ENCODE measurements at places on chromosomes 6 and 20. TPM values are rescaled to one million over a fixed set of nuclear protein-coding genes. Genes with fewer than 3 reads are reported as not detected.

The EMILIN3 gene
- 0.77 TPM for total RNA-seq

The PRDM13 gene
- total RNA-seq = not detected

The OPRL1 gene
- 0.51 TPM for total RNA-seq

The TFAP2D gene
- not detected for total RNA-seq

The PCIF1 gene
- 71.0 TPM for total RNA-seq

The SLC32A1 gene
- total RNA-seq = not detected

The CAP2 gene
- 11.8 TPM for total RNA-seq

GRCh38 chr20:36644706-36645095, 1.3 kb downstream of the SLA2 start:
- no peak overlapping the region for H3K27ac ChIP-seq
- no peak for DNase-seq
- H3K4me3 ChIP-seq = no peak overlapping the region
- H3K4me1 ChIP-seq = no peaks in the 10 kb centered on the region

GRCh38 chr6:28351493-28351925, 1.8 kb downstream of the ZKSCAN3 start:
- no peak overlapping the region for H3K4me3 ChIP-seq
- no peaks in the 10 kb centered on the region for H3K36me3 ChIP-seq
- no peak for DNase-seq
- no peaks in the 10 kb centered on the region for H3K4me1 ChIP-seq
- H3K27me3 ChIP-seq = no peaks in the 10 kb centered on the region

DNA sequence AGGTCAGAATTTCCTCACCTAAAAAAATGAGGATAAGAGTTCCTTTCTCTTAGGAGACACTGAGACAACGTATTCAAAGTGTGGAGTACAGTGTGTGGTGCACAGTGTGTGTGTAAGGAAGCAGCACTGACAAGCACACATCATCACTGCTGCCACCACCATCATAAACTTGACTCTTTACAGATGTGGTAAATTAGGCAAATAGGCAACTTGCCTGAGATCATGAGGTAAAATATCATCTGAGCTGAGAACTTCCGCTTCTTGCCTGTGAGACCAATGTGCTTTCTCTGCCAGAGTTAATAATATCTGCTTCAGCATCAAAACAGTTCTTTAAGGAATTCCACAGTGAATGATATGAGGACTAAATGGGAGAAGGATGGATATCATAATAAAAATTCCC, 52.7 kb downstream of the LYRM4 start:
- H3K4me3 ChIP-seq = no peak overlapping the region
- DNase-seq = peak; percentile 26
- H3K36me3 ChIP-seq = no peaks in the 10 kb centered on the region

GRCh38 chr20:17612992-17613327, 43.1 kb downstream of the DSTN start:
- H3K36me3 ChIP-seq = no peaks in the 10 kb centered on the region
- H3K27me3 ChIP-seq = no peaks in the 10 kb centered on the region
- DNase-seq = no peak
- H3K4me1 ChIP-seq = peaks cover 30% of the 10 kb centered on the region
- peak overlapping the region; percentile 67 for H3K27ac ChIP-seq

- no peak overlapping the region for H3K4me3 ChIP-seq
- no peak overlapping the region for H3K27ac ChIP-seq
- no peak for DNase-seq
- no peaks in the 10 kb centered on the region for H3K4me1 ChIP-seq
- no peaks in the 10 kb centered on the region for H3K27me3 ChIP-seq
Observed at GRCh38 chr6:43836507-43837240, 66.7 kb downstream of the VEGFA start.

- no peaks in the 10 kb centered on the region for H3K27me3 ChIP-seq
- H3K36me3 ChIP-seq = no peaks in the 10 kb centered on the region
- no peak overlapping the region for H3K4me3 ChIP-seq
- DNase-seq = no peak
- H3K4me1 ChIP-seq = no peaks in the 10 kb centered on the region
Observed at GRCh38 chr20:35830264-35830663, 58.4 kb downstream of the PHF20 start.

DNA sequence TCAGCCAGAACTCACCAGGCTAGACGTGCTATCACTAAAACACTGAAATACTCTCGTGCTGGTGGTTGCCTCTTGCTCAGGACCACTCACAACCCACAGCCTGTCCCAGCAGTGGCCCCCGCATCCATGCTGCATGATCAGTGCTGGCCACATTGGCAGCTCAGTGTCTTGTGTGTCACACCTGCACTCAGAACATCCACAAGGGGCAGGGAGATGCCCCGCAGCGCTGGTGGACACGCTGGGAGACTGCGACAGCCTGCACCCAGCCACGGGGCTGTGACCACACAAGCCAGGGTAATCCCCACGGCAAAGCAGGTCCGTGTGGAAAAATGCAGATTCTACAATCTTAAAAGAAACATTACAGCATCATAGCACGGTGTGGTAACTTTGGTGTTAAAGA, 23.9 kb upstream of the APMAP start:
- no peak overlapping the region for H3K4me3 ChIP-seq
- H3K4me1 ChIP-seq = no peaks in the 10 kb centered on the region
- no peaks in the 10 kb centered on the region for H3K36me3 ChIP-seq
- no peak for DNase-seq
- H3K27ac ChIP-seq = no peak overlapping the region
- H3K27me3 ChIP-seq = no peaks in the 10 kb centered on the region

GRCh38 chr6:165052561-165053480, 256.6 kb downstream of the C6orf118 start:
- H3K4me1 ChIP-seq = no peaks in the 10 kb centered on the region
- no peak overlapping the region for H3K4me3 ChIP-seq
- H3K27me3 ChIP-seq = no peaks in the 10 kb centered on the region
- DNase-seq = no peak
- H3K27ac ChIP-seq = no peak overlapping the region
- H3K36me3 ChIP-seq = no peaks in the 10 kb centered on the region

- no peaks in the 10 kb centered on the region for H3K27me3 ChIP-seq
- H3K27ac ChIP-seq = no peak overlapping the region
- DNase-seq = no peak
Observed at GRCh38 chr6:40379811-40380210, 207.4 kb downstream of the LRFN2 start.

DNA sequence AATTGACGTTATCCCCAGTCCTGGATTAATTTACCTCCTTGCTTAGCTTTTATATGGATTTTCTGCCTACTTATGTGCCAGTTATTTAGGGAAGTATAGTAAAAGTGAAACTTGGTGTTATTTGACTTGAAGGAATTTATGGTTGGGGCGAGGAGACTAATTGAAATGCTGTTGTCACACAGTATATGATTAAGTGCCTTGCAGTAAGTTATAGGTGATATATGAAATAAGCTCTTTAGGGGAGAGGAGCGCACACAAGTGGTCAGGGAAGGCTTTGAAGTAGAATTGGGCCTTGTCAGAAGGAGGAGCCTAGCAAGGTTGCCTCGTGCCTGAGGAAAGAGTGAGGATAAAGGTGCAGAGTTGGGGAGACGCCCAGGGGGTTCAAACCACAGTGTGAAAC, 20.5 kb downstream of the NCOA7 start:
- H3K4me3 ChIP-seq = no peak overlapping the region
- no peaks in the 10 kb centered on the region for H3K36me3 ChIP-seq
- peak overlapping the region; percentile 72 for H3K27ac ChIP-seq
- H3K27me3 ChIP-seq = no peaks in the 10 kb centered on the region

- no peaks in the 10 kb centered on the region for H3K36me3 ChIP-seq
- no peaks in the 10 kb centered on the region for H3K27me3 ChIP-seq
- H3K4me1 ChIP-seq = no peaks in the 10 kb centered on the region
- H3K4me3 ChIP-seq = no peak overlapping the region
- H3K27ac ChIP-seq = no peak overlapping the region
Observed at GRCh38 chr6:3294921-3295871, 36.4 kb downstream of the PSMG4 start.

DNA sequence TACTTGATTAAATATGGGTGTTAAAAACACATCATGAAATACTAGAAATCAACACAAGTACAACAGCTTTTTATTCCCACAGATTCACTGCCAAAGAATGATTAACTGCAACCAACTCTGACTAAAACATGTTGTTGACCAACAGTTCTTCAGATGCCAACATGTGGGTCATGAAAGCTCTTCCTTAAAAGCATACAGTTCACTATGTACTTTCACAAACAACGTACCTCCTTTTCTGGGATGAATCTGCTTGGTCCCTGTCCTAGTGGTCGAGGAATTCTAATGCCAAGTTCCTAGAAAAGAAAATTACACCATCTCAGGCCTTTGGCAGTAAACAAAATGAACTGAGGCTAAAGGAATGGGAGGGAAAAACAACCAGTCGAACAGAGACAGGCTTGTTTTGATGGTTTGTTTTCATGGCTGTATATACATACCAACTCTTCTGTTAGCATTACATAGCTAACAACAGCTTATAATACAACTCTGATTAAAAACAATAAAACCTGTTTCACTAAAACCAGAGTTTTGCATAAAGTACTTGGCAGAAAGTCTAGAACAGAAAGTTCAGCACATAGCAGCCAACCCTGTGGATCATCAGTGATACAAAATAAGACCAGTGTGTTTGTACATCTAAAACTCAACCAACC, 92.5 kb downstream of the SESN1 start:
- H3K4me3 ChIP-seq = no peak overlapping the region
- no peaks in the 10 kb centered on the region for H3K27me3 ChIP-seq
- H3K4me1 ChIP-seq = no peaks in the 10 kb centered on the region
- peak overlapping the region; percentile 96 for H3K27ac ChIP-seq

DNA sequence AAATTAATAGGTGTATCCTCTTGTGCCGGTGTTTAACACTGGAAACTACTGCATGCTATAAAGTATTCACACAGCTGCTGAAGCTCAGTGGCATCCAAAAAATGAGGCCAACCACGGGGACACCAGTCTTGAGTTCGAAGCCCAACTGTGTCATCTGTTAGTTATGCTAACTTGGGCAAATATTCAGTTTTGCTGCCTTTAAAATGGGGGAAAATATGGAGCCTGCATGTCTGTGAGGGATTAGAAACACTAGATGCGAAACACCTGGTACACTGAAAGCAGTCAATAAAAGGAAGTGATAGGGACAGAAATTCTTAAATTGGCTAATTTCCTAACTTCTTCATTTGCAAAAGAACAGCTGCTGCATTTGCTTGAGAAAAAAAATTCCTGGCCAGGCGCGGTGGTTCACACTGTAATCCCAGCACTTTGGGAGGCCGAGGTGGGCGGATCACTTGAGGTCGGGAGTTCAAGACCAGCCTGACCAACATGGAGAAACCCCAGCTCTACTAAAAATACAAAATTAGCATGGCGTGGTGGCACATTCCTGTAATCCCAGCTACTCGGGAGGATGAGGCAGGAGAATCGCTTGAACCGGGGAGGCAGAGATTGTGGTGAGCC, 36.6 kb upstream of the MLIP start:
- H3K27me3 ChIP-seq = no peaks in the 10 kb centered on the region
- no peak overlapping the region for H3K4me3 ChIP-seq
- H3K36me3 ChIP-seq = no peaks in the 10 kb centered on the region
- no peak for DNase-seq
- H3K27ac ChIP-seq = no peak overlapping the region

- no peak overlapping the region for H3K27ac ChIP-seq
- DNase-seq = no peak
Observed at GRCh38 chr6:40728643-40729042, 141.5 kb upstream of the LRFN2 start.

DNA sequence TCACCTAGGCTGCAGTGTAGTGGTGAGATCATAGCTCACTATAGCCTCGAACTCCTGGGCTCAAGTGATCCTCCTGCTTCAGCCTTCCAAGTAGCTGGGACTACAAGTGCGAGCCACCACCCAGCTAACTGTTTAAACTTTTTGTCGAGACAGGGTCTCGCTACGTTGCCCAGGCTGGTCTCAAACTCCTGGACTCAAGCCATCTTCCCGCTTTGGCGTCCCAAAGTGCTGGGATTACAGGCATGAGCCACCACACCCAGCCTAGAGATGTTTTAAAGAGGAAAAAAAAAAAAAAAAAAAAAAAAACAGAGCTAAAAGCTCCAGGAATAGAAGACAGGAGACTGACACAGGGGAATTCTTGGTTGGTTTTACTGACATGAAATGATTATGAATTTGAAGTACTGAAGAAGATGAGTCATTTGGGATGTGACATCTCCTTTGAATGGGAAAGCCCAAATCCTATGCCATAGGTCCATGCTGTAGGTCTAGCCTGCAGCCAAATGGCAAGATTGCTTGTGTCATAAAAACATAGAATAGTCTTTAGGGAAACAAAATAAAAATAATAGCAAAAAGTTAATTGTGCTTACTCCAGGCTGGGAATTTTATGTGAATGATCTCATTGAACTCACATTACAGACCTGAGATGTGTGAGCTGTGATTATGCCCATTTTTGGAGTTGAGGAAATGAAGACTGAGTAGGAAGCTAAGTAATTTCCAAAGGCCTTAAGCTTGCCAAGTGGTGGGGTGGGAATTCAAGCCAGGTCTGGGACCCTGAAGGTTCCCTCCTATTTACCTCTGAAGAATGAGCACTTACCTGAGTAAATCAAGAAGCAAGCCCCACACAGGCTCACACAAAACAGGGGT, 24.3 kb upstream of the NHSL1 start:
- no peaks in the 10 kb centered on the region for H3K4me1 ChIP-seq
- no peak for DNase-seq
- H3K4me3 ChIP-seq = no peak overlapping the region
- no peaks in the 10 kb centered on the region for H3K27me3 ChIP-seq
- no peaks in the 10 kb centered on the region for H3K36me3 ChIP-seq
- H3K27ac ChIP-seq = no peak overlapping the region

DNA sequence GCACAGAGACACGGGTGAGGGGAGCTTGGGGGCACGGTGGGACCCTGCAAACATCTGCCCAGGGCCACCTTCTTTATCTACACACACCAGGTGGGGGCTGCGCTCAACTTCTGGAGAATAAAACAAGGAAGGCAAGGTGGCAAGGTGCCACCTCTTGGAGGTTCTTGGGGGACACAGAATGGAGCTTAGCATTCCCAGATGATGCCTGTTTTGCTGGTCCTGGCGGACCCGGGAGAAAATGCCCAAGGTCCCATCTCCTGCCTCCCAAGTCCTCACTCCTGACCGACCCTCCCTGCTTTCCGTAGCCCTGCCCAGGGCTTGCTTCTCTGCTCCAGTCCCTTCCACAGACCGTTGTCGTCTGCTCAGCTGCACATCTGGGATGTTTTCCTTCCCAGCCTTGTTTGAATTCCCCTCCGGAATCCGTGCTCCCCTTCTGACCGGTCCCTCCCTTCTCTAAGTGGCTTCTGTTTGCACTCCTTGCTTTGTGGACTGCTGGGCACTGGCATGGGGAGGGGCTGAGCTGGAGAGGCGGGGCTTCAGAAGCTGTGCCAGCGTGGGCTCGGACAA, 13.1 kb downstream of the ITPR3 start:
- H3K4me3 ChIP-seq = peak overlapping the region; percentile 38
- no peak for DNase-seq
- H3K27ac ChIP-seq = no peak overlapping the region
- peaks cover 7% of the 10 kb centered on the region for H3K4me1 ChIP-seq
